H1 (cell line): ENCODE measurements at places on chromosomes 2 and 18. TPM values are rescaled to one million over a fixed set of nuclear protein-coding genes. Genes with fewer than 3 reads are reported as not detected.

DNA sequence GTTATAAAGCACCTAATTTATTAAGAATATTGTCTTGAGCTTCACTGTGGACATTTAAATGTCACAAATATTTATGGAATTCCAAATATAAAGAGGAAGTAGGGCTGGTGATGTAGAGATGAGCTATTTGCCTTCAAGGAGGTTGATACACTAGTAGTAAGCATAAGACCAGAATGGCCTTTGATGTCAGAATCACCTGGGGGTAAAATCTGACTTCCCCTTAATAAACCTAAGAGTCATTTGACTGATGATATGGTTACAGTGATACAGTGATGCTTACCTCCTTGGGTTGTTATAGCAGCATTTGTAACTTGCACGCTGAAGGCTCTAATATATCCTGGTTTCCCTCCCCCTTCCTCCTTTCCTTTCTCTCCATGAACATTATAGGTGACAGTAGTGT is 143.7 kb downstream of the CERS6 start:
- no peaks in the 10 kb centered on the region for H3K36me3 ChIP-seq
- no peaks in the 10 kb centered on the region for H3K27me3 ChIP-seq
- H3K4me1 ChIP-seq, result no peaks in the 10 kb centered on the region
- no peak overlapping the region for H3K27ac ChIP-seq

DNA sequence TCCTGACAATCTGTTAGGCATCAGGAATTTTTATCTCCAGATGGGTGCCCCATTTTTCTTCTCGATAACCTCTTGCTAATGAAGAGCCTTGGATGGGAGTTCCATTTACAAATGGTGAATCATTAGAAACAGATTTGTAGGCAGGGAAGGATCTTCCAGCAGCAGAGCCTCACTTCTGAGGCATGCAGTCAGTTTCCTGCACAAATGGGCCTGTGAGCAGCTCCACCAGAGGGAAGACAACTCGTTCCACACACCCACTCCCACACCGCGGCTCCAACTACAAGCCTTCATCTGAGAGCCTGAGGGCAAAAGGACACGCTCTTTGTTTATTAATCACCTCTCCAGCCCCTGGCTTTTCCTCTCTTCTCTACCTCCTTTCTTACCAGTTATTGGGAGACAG is 108.5 kb downstream of the CTAGE1 start:
- no peaks in the 10 kb centered on the region for H3K36me3 ChIP-seq
- H3K27ac ChIP-seq, result no peak overlapping the region
- H3K27me3 ChIP-seq, result no peaks in the 10 kb centered on the region
- no peak for DNase-seq

DNA sequence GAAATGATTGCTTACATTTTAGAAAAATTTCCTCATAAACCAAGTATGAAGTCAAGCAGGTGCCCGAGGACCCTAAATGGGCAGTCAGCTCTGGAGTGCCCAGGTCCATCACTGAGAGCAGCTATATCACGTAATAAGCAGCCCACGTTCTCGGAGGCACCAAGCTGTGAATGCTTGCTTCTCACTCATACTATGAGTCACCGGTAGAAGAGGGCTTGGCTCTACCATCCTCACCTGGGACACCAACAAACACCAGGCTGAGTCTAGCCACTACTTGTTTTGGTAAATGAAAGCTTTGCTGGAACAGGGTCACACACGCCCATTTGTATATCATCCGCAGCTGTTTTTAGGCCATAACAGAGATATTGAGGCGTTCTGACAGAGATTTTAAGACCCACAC is 207.5 kb downstream of the SEPTIN10 start:
- no peak overlapping the region for H3K27ac ChIP-seq
- H3K4me1 ChIP-seq, result peaks cover 8% of the 10 kb centered on the region; the same call in 1 of the 2 replicates
- no peaks in the 10 kb centered on the region for H3K36me3 ChIP-seq
- DNase-seq, result no peak
- H3K27me3 ChIP-seq, result no peaks in the 10 kb centered on the region
- no peak overlapping the region for H3K4me3 ChIP-seq

GRCh38 chr2:144424559-144425240 is 95.2 kb downstream of the ZEB2 start:
- H3K36me3 ChIP-seq, result no peaks in the 10 kb centered on the region
- no peak for DNase-seq
- no peak overlapping the region for H3K4me3 ChIP-seq
- H3K27ac ChIP-seq, result no peak overlapping the region
- no peaks in the 10 kb centered on the region for H3K27me3 ChIP-seq
- no peaks in the 10 kb centered on the region for H3K4me1 ChIP-seq

DNA sequence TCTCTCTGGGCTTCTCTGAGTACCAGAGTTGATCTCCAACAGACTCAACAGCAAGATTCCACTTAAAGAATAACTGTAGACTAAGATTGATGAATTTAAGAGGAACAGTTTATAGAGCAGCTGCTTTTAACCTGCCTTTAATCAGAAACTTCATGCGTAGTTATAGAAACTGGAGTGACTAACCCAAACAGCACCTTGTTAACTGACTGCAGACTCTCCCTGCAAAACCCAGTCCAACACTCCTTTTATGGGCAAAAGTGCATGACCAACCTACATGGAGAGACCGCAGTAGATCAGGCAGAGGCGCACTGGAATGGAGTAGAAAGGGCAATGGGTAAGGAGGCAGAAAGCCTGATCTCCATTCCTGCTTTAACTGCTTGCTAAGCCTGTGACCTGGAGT is 110.6 kb downstream of the NRP2 start:
- H3K27ac ChIP-seq, result no peak overlapping the region
- peaks cover 28% of the 10 kb centered on the region; the same call in 1 of the 2 replicates for H3K36me3 ChIP-seq
- H3K27me3 ChIP-seq, result no peaks in the 10 kb centered on the region
- no peak overlapping the region for H3K4me3 ChIP-seq
- H3K4me1 ChIP-seq, result peaks cover 3% of the 10 kb centered on the region; the same call in 1 of the 2 replicates

DNA sequence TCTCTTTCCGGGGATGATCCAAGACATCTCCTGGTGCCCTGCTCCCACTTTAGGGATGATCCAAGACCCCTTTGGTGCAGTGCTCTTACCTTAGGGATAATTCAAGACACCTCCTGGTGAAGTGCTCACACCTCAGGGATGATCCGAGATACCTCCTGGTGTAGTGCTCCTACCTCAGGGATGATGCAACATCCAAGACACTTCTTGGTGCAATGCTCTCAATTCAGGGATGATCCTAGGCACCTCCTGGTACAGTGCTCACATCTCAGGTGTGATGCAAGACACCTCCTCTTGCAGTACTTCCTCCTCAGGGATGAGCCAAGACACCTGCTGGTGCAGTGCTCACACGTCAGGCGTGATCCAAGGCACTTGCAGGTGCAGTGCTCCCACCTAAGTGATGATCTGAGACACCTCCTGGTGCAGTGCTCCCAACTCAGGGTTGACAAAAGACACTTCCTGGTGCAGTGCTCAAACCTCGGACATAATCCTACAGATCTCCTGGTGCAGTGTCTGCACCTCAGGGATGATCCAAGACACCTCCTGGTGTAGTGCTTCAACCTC is 122.3 kb downstream of the ASB1 start:
- no peaks in the 10 kb centered on the region for H3K4me1 ChIP-seq
- H3K36me3 ChIP-seq, result no peaks in the 10 kb centered on the region
- H3K27me3 ChIP-seq, result no peaks in the 10 kb centered on the region

DNA sequence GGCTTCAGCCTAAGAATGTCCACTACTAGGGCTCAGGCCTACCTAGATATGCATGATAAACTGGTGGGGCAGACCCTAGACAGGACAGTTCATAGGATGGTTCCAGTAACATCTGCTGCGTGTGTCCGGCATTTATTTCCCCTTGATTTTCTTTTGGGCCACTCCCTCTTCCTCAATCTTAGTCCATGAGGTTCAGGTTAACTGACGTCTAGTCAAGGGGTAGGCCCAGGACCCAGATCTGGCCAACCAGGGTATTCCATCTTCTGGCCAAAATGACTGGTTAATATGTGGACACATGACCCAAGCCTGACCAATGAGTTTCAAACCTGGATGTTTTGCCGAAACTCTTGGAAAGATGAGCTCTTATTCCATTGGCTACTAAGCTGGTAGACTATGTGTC is 15.2 kb downstream of the TMEM247 start:
- H3K4me3 ChIP-seq, result no peak overlapping the region
- no peaks in the 10 kb centered on the region for H3K27me3 ChIP-seq
- no peaks in the 10 kb centered on the region for H3K36me3 ChIP-seq

DNA sequence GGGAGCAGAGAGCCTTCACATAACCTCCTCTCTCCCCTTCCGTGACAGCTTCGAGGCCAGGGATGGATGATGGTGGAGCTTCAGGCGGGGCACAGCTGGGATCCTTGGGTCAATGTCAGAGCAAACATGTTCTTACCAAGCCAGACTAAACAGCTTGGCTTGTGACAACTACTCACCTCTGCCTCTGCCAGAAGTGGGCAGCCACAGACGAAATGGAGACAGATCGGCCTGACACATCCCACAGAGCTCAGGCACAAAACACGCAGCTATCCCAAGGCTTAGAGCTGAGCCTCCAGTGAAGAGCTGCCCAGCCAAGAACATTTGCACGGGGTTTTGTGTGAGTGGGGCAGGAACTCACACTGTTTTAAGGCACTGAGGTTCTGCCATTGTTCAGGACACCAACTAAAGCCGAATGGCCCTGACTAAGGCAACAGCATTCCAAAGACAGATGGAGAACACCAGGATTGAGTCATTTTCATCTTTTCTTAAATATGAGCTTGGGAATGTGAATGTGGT is 12.8 kb downstream of the PXDN start:
- H3K4me3 ChIP-seq, result no peak overlapping the region
- peaks cover 11% of the 10 kb centered on the region for H3K4me1 ChIP-seq
- no peaks in the 10 kb centered on the region for H3K36me3 ChIP-seq
- no peak for DNase-seq

GRCh38 chr2:122707224-122707824 is 951.9 kb downstream of the TSN start:
- no peaks in the 10 kb centered on the region for H3K27me3 ChIP-seq
- H3K4me1 ChIP-seq, result no peaks in the 10 kb centered on the region
- no peak overlapping the region for H3K4me3 ChIP-seq

DNA sequence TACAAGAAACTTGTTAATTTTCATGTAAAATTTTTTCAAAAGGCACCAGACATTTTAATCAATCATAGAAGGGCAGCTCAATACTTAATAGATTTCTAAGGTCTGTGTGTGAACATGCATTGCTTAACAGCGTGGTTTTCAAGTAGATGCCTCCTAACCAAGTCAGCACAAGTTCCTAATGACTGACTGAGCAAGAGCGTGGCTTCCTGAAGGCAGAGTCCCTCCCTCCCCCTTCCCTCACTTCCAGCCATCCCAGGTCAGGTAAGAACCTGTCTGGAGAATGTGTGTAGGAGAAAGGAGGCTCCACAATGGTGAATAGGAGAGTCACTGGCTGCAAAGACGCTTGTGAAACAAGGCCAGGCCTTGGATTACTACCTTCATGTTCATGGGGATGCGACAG is 33.5 kb upstream of the DAPL1 start:
- no peaks in the 10 kb centered on the region for H3K27me3 ChIP-seq
- DNase-seq, result no peak
- no peak overlapping the region for H3K4me3 ChIP-seq
- no peaks in the 10 kb centered on the region for H3K4me1 ChIP-seq
- H3K36me3 ChIP-seq, result no peaks in the 10 kb centered on the region

The NPPC gene
- 2.1 and 4.7 TPM in 2 replicates for total RNA-seq

The CCBE1 gene
- total RNA-seq, result 2.6 and 4.4 TPM in 2 replicates

The QPCT gene
- total RNA-seq, result 3.9 and 4.0 TPM in 2 replicates
